ENCODE measurements at places on chromosomes 7 and 10.

DNA sequence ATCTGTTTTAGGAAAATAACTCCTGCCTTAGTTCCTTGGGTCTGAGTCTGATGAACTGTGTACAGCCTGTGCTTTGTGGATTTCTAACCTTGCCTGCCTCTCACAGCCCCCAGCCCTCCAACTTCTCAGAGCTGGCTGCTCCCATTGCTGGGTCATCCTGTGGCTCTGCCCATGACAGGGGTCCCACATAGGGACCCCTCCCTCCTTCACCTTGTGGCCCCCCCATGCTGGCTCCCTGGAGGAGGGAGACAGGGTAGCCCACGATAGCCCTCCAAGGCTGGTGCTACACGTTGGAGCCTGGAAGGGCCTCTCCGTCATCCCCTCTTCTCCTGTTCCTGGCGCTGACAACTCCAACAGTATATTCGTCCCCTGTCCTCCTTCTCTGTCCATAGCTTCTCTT lies 2.8 kb upstream of the DENND2A start:
- DNase-seq = no peak

DNA sequence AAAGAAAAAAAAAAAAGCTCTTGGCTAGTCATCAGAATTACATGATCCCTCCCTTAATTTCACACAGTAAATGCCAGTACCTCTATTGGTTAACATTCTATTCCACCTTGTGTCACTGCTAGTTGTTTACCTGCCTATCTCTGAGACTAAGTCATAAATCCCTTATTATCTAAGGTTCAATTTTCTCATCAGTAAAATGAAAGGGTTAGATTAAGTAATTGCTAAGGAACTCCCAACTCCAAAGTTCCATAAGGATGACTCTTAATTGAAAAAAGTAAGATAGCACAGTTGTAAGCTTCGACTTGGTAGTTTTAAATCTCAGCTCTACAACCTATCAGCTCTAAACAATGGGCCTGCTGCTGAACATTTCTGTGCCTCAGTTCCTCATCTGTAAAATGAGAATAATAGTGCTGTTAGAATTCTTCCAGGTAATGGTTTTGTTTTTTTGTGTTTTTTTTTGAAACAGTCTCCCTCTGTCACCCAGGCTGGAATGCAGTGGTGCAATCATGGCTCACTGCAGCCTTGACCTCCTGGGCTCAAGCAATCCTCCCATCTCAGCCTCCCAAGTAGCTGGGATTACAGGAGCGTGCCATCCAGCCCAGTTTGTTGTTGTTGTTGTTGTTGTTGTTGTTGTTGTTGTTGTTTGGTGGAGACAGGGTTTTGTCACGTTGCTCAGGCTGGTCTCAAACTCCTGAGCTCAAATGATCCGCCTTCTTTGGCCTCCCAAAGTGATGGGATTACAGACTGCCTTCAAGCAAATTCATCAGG lies 35.6 kb downstream of the SRPK2 start:
- DNase-seq = no peak

- DNase-seq = no peak
These were observed 155.4 kb downstream of the DIP2C start for GRCh38 chr10:534047-534566.

GRCh38 chr7:12360948-12361347 lies 42.7 kb downstream of the VWDE start:
- DNase-seq = peak; percentile 21

- DNase-seq = peak; percentile 71
These were observed 23.9 kb downstream of the NRF1 start for GRCh38 chr7:129635300-129636029.

DNA sequence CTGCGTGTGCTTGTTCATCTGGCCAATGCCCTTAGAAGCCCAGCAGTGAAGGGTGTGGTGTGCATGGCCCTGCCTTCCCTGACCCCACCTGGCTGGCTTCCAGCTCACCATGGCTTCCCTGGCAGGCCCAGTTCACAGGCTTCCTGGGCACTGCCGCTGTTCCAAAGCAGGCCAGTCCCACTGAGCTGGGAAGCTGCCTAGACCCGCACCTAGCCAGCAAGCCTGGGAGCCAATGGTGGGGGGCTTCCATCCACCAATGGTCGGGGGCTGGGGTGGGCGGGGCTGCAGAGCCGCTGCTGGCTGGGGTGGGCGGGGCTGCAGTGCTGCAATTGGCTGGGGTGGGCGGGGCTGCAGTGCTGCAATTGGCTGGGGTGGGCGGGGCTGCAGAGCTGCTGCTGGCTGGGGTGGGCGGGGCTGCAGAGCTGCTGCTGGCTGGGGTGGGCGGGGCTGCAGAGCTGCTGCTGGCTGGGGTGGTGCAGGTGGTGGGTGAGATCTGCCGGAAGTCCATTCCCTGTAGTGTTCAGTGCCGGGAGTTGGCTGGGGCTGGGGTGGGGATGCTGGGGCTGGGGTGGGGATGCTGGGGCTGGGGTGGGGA lies 12.4 kb downstream of the CALY start:
- peak; percentile 28 for DNase-seq

All from bronchial epithelial cell (primary cell).